ENCODE measurements at places on chromosomes 2 and 18.

DNA sequence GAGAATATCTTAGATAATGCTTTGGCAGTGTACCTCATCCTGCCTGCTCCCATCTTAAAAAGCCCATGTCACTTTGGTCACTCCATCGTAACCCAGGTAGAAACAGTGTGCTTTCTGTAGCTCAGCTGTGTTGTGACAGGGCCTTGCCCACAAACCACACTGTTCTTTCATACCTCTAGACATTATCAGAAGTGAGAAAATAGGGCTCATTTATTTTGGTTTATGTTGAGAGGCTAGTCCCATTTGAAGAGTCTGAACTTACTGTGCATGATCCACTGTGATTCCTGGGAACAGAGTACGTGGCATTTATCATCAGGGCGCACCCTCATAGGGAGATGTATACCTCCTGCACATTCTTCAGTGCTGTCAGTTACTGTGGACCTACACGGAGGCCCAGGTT is 69.7 kb downstream of the FEZ2 start:
- no peak for DNase-seq

- no peak for DNase-seq
Measured at GRCh38 chr2:24163186-24163585, 11.7 kb upstream of the FAM228A start.

DNA sequence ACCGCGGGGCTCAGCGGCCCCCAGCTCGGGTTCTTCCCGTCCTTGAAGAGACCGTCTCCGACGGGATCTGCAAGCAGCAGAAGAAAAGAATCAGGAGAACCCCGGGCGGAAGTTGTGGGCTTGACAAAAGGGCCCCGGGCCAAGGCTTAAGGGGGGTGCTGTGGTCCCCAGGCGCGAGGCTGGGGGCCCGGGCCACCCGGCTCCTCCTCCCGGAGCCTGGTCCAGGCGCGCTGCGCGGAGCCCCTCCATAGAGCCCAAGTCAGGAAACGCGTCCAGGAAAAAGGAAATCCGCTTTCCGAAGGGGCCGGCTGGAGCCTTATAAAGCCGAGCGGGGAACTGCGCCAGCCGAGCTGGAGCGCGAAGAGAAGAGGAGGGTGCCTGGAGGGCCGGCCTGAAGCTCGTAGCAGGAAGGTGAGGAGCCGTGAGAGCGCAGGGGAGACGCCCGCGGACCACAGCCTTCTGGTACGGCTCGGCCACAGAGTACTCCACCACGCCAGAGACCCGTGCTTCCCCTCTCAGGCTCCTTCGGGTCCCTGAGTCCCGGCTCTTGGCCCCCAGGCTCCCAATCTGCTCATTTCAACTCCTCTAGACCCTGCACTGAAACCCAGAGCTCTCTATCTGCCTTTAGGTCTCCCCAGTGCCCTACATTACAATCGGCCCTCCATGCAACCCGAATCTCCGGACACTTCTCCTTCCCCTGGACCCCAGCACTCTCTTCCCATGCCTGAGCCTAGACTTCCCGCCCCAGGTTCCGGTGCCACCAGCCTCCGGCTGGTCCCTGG is 554 bp downstream of the FEV start:
- DNase-seq = no peak

DNA sequence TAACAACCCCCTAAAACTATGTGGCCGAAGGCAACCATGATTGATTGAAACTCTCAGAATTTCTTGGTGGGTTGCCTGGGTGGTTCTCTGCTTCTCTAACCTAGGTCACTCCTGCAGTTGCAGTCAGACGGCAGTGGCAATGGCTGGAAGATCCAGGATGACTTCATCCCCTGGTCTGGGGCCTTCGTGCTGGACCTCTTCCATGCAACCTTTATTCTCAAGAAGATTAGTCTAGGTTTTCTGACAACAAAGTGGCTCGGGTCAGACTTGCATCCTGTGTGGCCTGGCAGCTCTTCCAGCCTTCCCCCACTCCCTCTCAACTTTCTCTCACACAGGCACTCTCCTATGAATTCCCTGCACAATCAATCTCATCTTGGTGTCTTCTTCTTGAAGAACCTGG is 76.4 kb downstream of the METTL4 start:
- no peak for DNase-seq

- DNase-seq = no peak
Measured at GRCh38 chr2:239035997-239036731, 188.3 kb downstream of the TWIST2 start.

DNA sequence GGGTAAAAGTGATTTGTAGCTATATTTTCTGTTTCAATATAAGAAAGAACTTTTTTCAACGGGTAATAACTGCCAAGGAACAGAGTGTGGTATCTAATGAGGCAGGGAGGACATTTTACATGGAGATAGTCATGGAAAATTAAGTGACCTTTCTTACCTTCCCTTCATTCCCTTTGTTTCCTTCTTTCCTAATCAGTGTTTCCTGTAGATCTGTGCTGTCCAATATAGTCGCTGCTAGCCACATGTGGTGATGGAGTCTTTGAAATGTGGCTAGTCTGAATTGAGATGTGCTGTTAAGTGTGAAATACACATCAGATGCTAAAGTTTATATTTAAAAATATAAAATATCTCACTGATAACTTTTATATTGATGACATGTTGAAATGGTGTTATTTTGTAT is 81.8 kb downstream of the BABAM2 start:
- no peak for DNase-seq

DNA sequence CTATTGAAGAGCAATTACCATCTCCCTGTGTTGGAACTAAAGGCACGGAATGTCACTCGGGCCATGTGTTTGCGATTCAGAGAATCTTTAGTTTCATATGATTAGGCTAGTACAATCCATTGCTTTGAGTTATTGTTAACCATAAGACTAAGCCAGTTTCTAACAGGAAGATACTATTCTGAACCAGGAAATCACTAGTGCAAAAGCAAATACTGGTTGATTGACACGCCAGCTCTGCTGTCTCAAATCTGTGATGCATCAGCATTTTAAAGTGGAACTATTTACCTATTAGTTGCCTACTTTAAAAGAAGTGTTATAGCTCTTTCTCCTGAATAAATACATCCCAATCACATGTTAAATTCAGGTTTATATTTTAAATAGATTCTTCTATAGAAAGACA is 61.9 kb downstream of the AFTPH start:
- DNase-seq = no peak
